NCI-H1417 treated with DMSO at 0.1 percent for 48 hours (cell line): ENCODE measurements at places on chromosomes 1 and 21.

DNA sequence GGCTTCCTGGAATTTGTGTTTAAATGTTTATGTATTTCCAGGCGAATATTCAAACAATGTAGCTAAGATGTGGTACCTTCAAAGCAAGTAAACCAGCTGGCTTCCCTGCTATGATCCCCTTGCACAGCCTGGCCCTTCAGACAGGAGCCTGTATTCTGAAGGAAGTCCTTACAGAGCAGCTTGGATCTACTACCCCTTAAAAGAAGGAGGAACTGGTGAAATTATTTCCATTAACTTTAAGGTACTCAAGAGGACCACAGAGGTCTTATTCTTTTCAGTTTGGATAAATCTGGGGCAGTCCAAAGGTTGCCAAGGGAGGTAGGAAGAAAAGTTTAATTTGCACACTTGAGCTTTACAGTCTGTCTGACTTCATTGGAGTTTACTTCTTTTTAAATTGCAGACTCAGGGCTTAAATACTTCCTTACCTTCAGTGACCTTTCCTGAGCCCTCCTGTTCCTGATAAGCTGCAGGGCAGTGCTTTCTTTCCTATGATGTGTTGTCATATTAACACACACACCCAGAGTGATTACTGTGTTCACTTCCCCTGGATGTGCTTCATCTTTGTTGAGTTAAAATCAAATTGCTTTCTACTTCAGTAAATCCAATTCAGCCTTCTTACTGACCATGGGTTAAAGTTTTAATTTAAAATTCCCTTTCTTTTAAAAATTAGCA, 40.5 kb downstream of the DISC1 start:
- no peak for DNase-seq

DNA sequence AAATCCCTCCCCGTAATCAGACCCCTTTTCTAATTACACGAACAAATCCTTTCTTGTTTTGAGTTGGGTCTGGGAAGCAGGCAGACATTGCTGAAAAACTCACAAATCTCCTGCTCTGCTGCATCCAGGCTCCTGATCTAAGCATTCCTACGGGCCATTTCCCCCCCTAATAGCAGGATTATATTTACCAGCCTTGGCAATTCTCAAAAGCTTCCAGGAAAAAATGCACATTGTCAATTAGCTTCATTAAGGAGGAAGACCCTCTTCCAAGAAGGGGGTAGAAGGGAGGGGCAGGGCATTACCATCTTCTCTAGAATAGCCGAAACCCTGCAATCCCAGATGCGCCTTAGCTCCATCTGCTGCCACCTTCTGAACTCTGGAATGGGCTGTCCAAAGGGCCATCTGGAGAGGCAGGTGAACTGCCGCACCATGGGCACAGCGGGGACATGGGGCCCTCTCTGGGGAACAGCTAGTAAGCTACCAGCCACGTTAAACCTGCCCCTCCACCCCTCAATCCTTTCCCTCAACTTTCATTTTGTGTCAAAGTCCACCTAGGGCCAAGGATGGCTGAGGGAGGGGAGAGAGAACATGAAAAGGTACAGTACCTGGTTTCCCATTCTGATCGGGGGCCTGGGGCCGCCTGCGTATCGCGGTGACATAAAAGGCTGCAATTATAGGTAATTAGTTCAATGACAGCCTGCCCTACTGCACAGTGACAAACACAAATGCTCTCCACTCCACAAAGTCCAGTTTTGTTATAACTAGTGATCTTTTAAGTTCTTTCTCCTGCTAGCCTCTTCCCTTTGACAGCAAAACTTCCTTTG, 56.8 kb downstream of the MRPL37 start:
- peak; percentile 40 for DNase-seq

DNA sequence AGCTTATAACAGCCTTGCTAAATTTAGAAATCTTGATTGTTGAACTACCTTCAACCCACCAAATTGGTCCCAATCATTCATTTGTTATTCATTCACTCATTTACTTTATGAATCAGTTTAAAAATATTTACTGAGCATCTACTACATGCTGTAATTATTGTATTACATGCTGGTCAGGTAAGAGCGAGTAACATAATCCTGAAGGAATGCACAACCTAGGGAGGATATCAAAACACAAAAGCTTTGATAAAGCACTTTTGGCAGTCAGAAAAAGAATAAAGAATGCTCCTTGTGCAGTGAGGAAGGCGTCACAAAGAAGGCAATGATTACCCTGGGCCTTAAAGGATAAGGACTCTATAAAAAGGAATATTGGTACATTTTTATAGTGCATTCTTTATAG, 518.9 kb upstream of the NR5A2 start:
- no peak for DNase-seq

DNA sequence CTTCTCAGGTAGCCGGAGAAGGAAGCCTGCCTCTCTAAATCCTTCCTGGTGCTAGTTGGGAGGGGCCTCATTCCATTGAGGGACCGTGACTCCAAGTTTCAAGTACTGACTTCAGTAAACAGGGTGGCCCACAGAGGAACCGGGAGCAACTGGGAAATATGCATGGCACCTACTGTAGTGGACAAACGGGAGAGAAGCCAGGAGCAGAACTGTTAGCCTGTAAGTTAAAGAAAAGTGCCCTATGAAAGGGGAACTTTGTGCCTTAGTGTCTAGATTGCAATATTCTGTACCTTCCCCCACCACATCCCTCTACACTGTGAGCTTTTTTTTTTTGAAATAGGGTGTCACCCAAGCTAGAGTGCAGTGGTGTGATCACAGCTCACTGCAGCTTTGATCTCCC, 33.2 kb upstream of the KANK4 start:
- DNase-seq: no peak

DNA sequence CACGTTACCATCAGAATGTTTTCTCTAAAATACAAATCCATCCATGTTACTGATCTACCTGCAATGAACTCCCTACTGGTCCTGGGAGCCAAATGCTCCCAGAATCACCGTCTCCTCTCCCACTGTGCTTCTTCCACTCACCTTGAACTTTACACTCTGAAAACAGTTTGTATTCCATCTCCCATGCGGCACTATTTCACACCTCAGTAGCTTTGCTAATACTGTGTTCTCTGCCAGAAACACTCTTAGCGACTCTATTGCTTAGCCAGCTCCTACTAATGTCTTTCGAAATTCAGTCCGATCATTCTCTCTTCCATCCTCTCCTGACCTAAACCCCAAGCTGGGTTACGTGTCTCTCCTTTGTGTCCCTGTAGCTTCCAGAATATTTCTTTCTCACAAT, 284.4 kb upstream of the DUSP10 start:
- DNase-seq: no peak

DNA sequence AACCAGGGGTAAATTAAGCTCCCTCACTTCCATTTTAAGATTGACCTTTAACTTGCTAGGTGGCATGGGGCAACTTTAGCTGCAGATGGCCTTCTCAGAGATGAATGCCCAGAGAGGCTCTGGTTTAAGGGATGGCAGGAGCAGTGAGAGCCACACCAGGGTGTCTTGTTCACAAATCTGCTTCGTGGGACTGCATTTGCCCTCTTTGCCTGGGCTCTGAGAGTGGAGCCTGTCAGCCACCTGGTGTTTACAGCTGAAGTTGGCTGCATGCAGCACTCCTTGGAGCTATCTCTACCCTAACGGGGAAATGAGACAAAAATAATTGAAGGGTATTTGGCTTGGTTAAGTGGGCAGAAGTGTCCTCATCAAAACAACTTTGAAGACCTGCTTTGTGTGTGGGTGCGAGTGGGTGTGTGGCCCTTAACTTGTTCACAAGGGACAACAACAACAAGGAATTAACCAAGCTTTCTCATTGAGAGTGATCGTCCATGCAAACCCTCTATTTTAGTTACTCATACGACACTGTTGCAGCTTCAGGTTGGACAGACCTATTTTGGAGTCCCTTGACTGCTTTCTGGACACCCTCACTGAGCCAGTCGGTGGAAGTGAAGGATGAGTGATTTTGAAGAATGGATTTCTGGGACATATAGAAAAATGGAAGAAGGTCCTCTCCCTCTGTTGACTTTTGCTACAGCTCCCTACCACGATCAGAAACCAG, 29.8 kb downstream of the PGM1 start:
- no peak for DNase-seq

DNA sequence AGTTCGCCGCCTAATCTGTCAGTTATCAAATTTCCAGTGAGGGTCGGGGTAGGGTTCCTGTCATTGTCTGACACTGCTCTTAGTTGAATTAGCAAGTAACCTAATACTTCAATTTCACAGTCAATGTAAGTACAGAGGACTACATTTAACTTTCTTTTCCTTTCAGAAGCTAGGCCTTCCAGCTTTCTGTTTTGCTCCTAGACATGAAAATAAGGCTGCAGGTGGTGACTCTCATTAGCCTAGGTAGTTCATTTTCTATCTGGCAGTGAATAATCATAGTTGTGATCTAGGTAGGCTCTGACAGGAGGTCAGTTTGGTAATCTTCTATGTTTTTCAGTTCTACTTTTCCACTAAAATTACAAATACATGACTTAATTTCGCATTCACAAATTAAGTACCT, 783.1 kb downstream of the MRPL39 start:
- no peak for DNase-seq

DNA sequence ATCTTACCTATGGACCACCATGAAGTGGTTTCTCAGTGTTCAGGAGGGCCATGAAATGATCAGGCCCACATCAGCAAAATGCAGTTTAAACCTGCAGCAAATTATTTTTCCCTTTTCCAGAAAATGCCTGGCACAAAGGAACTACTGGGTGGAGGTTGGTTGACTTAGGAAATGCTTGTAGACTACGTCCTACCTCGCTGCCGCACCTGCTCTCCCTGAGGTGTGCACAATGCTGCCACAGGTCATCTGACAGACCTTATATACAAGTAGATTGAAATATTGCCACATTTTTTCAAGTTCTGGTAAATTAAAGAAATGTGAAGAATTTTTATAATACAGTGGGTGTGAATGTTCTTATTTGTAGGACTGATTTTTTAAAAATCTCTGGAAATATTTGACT, 166.7 kb upstream of the PDE4B start:
- DNase-seq: no peak

- DNase-seq: no peak
Observed at GRCh38 chr1:48931506-48932192, 155.0 kb upstream of the BEND5 start.

DNA sequence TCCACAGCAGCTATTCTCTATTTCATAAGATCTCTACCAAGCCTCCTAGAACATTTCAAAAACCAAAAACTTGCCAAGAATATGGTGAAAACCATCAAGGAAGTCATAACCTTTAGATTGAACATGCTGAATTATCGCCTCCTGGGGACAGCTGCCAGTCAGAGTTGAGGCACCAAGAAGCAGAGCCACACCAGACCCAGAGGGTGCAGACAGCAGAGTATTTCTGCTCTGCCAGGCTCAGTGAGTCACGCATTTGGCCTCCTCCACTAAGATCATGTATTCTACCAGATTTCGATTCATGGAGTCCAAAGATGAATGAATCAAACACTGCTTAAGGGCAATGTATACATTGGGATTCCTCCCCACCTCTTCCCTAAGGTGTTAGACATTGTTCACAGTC, 2.1 kb downstream of the F3 start:
- no peak for DNase-seq

DNA sequence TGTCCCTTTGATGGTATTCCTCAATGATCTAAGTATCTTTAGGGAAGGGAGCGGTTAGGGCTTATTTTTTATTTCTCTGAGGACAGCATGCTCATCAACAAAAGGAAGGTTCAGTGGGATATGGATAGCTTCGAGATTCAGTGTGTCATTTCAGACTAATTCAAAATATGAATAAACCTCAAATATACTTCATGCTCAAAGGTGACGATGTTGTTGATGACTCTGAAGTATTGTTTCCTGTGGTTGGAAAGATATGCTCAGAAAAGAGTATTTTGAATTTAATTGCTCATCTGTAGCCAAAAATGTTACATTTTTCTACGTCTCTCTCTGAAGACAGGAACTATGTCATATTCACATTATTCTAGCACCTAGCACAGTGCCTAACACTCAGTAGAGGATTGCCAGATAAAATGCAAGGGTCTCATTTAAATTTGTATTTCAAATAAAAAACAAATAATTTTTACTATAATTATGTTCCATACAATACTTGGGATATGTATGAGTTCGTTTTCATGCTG, 1.8 kb upstream of the FCRL3 start:
- DNase-seq: no peak
